ENCODE measurements at places on chromosomes 7 and 10.

DNA sequence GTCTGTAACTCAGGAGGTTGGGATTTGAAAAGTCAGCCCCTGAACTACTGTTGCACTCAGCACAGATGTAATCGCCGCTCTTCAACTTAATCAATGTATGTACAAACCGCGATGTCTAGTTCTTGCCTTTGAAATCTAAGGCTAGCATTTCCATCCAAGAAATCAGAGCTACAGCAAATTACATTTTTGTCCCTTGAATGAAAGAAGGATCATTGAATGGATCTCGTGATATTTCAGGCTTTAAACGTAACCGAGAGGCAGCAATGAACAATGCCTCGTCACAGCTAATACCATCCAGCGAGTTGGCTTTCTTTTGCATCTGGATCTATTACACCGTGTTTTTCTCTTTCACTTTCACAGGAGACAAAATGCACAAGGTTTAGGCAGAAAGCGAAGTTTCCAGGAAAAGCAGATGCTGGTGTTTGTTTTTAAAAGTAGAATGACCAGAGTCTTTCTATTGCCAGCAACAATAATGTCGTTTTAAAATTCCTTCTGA, 5.5 kb downstream of the SKIDA1 start:
- no peak for DNase-seq

- DNase-seq = no peak
These were observed 201.2 kb upstream of the PRKCQ start for GRCh38 chr10:6781133-6781770.

- no peak for DNase-seq
These were observed 52.9 kb downstream of the CYP2C9 start for GRCh38 chr10:94991243-94991888.

DNA sequence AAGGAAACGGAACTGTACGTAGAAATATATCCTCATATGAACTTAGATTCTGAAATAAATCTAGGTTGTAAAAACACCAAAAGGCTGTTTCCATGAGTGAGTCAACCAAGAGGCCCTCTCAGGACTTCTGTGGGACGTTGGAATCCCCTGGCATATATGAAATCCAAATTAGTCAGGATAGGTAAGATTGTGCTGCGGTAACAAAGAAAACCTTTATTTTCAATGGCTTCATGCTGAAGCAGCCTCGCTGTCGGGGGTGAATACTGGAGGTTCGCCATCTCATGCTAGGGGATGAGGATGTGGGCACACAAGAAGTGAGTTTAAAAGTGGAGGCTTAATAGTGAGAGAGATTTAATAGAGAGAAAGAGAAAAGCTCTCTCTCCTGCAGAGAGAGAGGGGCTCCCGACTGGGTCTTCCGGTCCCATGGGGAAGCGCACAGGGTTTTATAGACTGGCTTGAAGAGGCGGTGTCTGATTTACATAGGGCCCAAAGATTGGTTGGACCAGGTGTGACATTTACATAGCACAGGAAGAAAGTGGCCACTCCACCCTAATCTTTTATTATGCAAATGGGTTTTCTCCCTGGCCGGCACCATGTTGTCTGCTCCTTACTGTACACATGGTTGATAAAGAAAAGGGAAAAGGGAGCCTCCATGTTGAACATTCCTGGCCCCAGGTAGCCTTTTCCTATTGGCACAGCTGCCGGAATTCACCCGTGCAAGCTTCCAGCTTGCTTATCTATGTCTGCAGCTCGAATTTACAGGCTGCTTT, 52.3 kb upstream of the SEPHS1 start:
- DNase-seq = no peak

GRCh38 chr10:12103802-12104201, 25.7 kb upstream of the SEC61A2 start:
- DNase-seq = no peak

- no peak for DNase-seq
These were observed 3.2 kb downstream of the UBE2H start for GRCh38 chr7:129949292-129950133.

- DNase-seq = no peak
These were observed 993 bp downstream of the PTPRN2 start for GRCh38 chr7:158586499-158587161.

GRCh38 chr10:13090289-13090688, 9.7 kb upstream of the OPTN start:
- no peak for DNase-seq

DNA sequence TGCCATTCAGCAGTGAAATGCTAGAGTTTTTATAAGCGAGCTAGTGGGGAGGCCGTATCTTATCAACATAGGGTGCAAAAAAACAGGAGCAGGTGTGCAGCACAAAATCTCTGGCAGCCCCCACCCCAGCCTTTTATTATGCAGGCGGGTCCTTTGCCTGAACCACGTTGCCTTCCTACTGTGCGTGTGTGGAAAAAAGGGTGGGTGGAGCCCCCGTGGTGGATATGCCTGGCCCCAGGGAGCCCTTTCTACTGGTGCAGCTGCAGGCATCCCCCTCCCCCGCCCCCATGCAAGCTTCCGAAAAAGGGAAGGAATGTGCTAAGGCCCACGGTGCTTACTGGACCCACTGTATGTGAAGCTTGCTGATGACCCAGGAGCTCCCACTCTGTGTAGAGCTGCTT, 175.9 kb downstream of the USP6NL start:
- no peak for DNase-seq

- no peak for DNase-seq
These were observed 19.4 kb downstream of the OGDH start for GRCh38 chr7:44625526-44626471.

- DNase-seq = no peak
These were observed 262.0 kb upstream of the ZWINT start for GRCh38 chr10:56623064-56623463.

DNA sequence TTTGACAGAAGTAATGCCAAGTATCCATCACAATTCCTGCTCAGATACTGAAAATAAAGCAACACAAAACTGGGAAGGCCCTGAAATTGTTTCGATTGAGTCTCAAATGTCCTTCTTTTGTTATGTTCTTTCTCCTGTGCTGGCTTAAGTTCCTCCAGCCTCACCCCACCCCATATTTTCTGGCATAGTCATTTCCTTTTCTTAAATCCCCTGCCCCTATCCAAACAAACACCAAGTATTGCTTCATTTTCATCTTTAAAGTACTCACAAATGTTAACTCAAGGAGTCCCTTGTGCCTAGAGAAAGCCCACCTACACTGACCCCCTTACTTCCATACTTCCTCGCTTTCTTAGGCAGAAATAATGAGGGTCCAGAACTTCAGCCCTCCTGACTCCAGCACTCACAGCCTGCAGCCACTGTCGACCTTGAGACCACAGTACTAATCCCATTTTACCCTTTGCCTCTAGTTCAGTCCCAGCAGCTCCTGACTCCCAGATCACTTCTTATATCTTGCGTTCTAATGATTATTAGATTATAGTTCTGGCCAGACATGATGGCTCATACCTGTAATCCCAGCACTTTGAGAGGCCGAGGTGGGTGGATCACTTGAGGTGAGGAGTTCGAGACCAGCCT, 73.2 kb upstream of the ST8SIA6 start:
- DNase-seq = no peak

- DNase-seq = no peak
These were observed 56.7 kb downstream of the MTPN start for GRCh38 chr7:135920478-135920877.

- no peak for DNase-seq
These were observed 327.2 kb downstream of the LHFPL3 start for GRCh38 chr7:104655592-104655991.

- DNase-seq = peak; percentile 57
These were observed 71.5 kb upstream of the NANOS1 start for GRCh38 chr10:118957966-118958365.

- DNase-seq = no peak
These were observed 418.3 kb downstream of the PAXIP1 start for GRCh38 chr7:154584352-154585252.

- no peak for DNase-seq
These were observed 47.6 kb downstream of the PAPSS2 start for GRCh38 chr10:87707254-87707653.

DNA sequence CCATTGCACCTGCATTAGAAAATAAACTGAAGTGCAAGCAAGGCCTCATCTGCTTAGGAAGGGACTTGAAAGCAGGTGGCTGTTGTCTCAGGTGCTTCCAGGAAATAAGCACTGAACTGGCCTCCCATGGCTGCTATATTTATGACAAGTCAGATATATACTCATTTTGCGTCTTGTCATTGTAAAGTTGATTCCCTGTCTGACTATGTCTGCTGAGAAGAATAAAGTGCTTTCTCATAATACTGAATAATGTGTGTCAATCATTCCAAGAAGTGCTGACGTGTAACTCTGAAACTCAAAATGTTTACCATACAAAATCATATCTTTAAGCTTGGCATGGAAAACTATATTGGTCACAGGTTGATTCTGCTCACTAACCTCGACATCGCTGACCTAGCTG, 44.9 kb upstream of the SVOPL start:
- DNase-seq = no peak

- no peak for DNase-seq
These were observed 26.3 kb downstream of the COA1 start for GRCh38 chr7:43702974-43703373.

- DNase-seq = no peak
These were observed 158.7 kb upstream of the LANCL2 start for GRCh38 chr7:55206235-55207029.

DNA sequence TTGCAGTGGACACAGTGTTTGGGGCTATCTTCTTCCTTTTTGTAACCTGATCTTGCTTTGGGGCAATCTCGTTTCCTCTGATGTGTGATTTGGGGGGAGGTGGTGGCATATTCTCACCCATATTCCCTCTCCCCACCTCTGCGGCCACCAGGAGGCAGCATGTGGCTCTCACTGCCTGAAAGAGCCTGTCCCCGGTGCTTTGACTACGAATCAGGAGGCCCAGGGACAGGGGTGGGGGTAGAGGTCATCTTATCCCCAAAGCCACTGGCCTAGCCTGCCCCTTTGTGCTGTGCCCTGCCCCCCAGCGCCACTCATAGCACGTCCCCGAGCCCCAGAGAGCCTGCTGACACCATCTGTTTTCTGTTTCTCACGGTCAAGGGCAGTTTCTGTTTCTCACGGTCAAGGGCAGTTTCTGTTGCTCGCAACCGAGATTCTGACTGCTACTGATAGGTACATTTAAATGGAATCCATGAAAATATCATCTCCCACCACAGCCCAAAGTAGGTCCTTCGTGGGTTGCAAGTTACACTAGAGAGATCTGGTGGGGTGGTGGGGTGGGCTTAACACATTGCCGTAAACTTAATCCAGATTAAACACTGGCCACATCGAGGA, 28.2 kb downstream of the PHYH start:
- no peak for DNase-seq

DNA sequence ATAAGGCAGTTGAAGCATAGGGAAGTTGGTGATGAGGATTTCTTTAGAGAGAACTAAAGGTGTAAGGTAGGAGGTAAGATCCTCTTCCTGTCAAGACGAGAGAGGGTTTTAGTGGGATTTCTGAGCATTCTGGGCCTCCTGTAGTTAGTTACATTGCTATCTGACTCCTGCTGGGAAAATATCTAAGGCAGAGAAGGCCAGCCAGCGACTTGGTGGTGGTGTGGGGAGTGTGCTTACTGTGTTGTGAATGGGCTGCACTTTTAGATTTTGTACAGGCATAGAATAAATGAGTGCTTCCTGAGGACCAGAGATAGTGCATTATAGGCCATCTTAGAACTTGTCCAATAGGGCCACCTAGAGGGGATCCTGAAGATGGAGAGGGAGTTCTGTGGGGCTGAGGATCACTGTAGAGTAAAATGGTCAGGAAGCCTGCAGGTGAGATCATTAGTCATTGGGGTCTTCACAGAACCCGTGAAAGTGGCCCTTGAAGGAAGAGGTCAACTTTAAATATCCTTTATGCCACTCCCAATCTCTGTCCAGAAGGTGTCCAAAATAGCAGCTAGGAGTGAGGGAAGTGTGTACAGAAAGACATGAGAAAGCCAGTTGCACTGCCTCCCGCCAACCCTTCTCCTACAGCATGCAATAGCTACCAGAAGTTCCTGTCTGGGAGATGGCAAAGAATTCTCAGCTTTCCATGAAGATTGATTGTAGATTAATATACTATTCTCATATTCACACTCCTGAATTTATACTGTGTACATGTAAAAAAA, 266.6 kb downstream of the POLR1F start:
- no peak for DNase-seq

DNA sequence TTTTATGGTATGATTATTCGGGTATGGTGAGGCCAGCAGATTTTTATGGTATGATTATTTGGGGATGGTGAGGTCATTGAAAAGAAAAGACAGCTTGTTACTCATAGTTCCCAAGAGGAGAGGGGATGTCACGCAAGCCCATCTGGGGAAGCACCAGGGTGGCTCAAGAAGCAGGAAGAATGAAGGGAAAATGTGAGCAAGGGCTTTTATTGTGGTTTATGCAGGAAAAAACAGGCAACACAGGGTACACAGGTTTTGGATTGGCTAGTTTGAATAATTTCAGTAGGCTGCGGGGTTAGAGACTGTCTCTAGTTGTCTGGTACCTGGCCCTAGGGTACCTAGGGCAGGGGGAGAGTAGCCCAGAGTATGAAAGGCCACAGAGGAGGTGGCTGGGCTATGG, 26.8 kb upstream of the DGKI start:
- DNase-seq = no peak

GRCh38 chr7:129840757-129841156, 112.0 kb downstream of the UBE2H start:
- DNase-seq = no peak

DNA sequence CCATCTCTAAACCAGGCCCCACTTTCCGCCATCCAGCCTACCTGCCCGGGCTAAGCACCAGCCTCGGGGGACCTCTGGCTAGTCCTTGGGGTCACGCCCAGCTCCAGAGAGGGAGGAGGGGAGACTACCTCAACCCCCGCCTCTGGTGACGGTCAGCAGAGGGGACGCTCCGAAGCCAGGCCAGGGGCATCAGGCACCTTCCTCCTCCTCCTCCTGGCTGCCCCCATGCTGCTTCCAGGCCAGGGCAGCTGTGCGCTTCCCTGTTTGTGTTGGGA, 4.0 kb upstream of the SMARCD3 start:
- no peak for DNase-seq

- DNase-seq = no peak
These were observed 653.2 kb downstream of the TNS3 start for GRCh38 chr7:46928719-46929118.

GRCh38 chr10:31075434-31075833, 43.8 kb upstream of the ZNF438 start:
- DNase-seq = no peak

DNA sequence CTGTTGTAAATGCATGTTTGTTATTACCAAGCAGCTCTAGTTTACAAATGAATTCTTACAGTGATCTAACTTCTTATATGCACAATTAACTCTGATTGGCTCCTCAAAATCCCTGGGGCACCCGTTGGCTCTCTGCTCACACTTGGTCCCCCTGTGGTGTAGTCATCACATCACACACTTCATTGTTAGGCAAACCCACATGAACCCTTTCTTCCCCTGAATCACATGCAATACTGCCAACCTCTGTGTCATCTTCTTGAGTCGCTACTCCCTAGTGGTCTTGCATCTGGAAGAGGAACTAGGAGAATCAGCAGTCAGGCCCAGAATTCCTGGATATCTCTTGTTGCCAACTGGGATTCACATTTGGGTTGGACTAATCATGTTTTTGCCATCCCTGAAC, 73.1 kb downstream of the CD36 start:
- no peak for DNase-seq

- DNase-seq = no peak
These were observed 82.7 kb downstream of the ZRANB1 start for GRCh38 chr10:125024497-125025234.

- DNase-seq = no peak
These were observed 19.5 kb upstream of the CYREN start for GRCh38 chr7:135189961-135190360.

GRCh38 chr7:24851786-24852185, 94.5 kb upstream of the GSDME start:
- no peak for DNase-seq
